ENCODE measurements at places on chromosomes 12 and 14.

- no peak for DNase-seq
Measured at GRCh38 chr12:46144433-46144832, 124.4 kb downstream of the SLC38A1 start.

DNA sequence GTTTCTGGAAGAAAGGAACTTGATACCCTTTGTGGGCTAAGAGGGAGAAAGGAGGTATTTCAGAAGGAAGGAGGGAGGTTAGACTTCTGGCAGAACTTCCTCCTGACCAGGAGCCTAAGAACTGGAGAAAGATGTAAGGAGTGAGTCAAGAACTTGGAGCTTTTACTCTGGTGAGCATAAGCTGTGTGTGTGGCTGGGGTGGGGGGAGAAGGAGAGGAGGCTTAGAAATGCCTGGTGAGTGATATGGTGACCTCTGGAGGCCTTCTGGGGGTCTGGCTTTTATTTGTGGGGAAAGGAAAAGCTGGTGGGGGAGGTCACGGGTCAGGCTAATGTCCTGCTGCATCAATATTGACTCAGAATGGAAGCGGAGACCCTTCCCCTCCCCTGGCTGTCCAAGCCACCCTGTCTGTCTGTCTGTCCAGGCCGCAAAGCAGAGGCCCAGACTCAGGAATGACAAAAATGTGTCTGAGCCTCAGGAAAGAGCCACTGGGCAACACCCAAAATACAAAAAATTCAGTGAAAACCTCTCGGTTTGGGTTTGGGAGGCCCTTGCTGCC, 4.8 kb downstream of the LRP1 start:
- no peak for DNase-seq

DNA sequence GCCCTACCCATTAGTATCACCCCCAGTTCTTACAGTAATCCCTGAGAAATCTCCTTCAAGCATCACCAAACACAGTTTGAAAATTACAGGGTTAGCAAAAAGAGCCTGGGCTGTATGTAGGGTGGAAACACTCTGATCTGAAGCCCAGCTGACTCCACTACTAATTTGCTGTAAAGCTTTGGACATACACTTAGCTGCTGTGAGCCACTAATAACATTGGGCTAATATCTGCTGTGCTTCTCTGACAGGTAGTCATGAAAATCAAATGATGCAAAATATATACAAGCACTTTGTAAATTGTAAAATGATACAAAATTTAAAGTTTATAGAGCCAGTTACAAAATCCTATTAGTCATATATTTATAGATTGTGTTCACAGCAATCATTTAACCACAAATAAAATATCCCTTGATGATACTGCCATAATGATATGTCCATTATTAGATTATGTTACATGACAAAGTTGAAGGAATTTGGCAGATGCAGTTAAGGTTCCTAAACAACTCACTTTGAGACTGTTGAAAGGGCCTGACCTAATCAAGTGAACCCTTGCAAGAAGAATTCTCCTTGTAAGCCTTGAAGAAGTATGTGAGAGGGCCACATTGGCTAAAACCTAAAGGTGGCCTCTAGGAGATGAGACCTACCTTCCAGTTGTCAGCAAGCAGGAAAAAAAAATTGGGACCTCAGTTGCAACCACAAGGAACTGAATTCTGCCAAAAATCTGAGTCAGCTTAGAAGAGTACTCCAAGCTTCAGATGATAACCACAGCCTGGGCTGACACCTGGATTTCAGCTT, 19.0 kb downstream of the TWF1 start:
- DNase-seq = no peak

DNA sequence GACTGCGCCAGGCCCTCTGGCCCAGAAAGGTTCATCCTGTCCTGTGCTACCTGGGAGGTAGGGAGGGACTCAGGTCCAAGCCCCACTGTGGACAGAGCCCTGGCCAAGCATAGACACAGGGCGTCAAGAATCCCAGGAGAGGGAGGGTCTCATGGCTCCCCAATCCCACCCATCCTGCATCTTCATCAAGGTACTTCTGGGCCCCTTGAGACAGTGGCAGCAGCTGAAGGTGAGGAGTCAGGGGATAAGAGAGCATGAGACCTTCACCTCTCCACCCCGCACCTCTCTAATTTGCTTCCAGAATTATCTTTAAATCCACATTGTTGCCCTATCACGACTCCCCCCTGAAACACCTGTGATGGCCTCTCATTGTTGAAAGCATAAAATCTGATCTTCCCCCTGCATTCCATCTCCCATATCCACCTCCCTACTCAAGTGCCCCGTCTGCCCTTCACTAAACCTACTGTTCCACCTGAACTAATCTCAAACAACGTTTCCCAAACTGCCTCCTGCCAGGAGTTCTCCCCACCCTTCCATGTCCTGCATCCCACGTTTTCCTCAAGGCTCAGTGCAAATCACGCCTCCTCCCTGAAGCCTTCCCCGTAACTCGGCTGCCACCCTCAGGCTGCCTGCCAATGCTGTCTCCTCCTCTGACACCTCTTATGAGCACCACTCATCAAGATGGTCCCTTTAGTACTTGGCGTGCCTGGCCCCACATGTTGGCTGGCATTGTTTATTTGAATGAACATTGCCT, 27.1 kb downstream of the KRT18 start:
- no peak for DNase-seq

- no peak for DNase-seq
Measured at GRCh38 chr12:21526053-21526452, at the start of gene SPX. Gene SPX (plus strand): TSS chr12:21526296. CDS start chr12:21526473, 177 bp downstream.
